ENCODE measurements at places on chromosomes 7 and 10. TPM values are rescaled to one million over a fixed set of nuclear protein-coding genes. Genes with fewer than 3 reads are reported as not detected.

The CFAP69 gene
- 5.0 TPM for total RNA-seq

The PIP gene
- not detected for total RNA-seq

The OR6B1 gene
- not detected for total RNA-seq

The CRYGN gene
- not detected for total RNA-seq

The EN2 gene
- total RNA-seq: under 0.01 TPM

The CYP3A7 gene
- 0.30 TPM for total RNA-seq

The MSS51 gene
- total RNA-seq: 2.7 TPM

The MICU1 gene
- total RNA-seq: 57.9 TPM

The TAS2R5 gene
- 1.2 TPM for total RNA-seq

The HPSE2 gene
- not detected for total RNA-seq

The GPR15LG gene
- total RNA-seq: not detected

The PLEKHS1 gene
- total RNA-seq: not detected

The NANOS1 gene
- 0.23 TPM for total RNA-seq

The FAM25A gene
- not detected for total RNA-seq

The STAMBPL1 gene
- 19.6 TPM for total RNA-seq

The SLC26A5 gene
- not detected for total RNA-seq

The ABCB1 gene
- total RNA-seq: 0.05 TPM

The NYAP1 gene
- total RNA-seq: 0.83 TPM

The HOXA3 gene
- total RNA-seq: 6.8 TPM

The CTAGE15 gene
- not detected for total RNA-seq

The FAM131B gene
- 4.0 TPM for total RNA-seq

The ASIC3 gene
- total RNA-seq: 0.05 TPM

The TMEM209 gene
- total RNA-seq: 9.2 TPM

The CALHM1 gene
- total RNA-seq: not detected

The PCGF5 gene
- 17.5 TPM for total RNA-seq

The CREB5 gene
- 4.5 TPM for total RNA-seq

The NFE2L3 gene
- 72.5 TPM for total RNA-seq

The CALCR gene
- total RNA-seq: not detected

The ADIRF gene
- total RNA-seq: 1.5 TPM

The NPSR1 gene
- total RNA-seq: not detected

The ADAMTS14 gene
- 3.6 TPM for total RNA-seq

The PITX3 gene
- total RNA-seq: not detected

The CNPY1 gene
- not detected for total RNA-seq

The INSYN2A gene
- total RNA-seq: 0.78 TPM

The PTPRE gene
- 9.5 TPM for total RNA-seq

The KAZALD1 gene
- 3.6 TPM for total RNA-seq

The PUS7 gene
- 25.8 TPM for total RNA-seq

The PBLD gene
- 3.9 TPM for total RNA-seq

The OR2F1 gene
- not detected for total RNA-seq

The SMKR1 gene
- total RNA-seq: not detected

The GIMAP2 gene
- under 0.01 TPM for total RNA-seq

The HNRNPF gene
- 219 TPM for total RNA-seq

The TBX20 gene
- 8.6 TPM for total RNA-seq

The TCF7L2 gene
- 2.6 TPM for total RNA-seq

The MBL2 gene
- total RNA-seq: not detected

The VPS50 gene
- 33.5 TPM for total RNA-seq

The ADAM12 gene
- 360 TPM for total RNA-seq

The PAX4 gene
- not detected for total RNA-seq

The CFAP70 gene
- 0.97 TPM for total RNA-seq

The TLL2 gene
- 0.60 TPM for total RNA-seq

The AKR1B1 gene
- 58.2 TPM for total RNA-seq

The ADAP1 gene
- 8.1 TPM for total RNA-seq

The NAT16 gene
- total RNA-seq: not detected

The NUTM2A gene
- total RNA-seq: 0.37 TPM

The LRIT1 gene
- total RNA-seq: not detected

The OPALIN gene
- total RNA-seq: not detected

The SLC35G1 gene
- 3.9 TPM for total RNA-seq

Data from smooth muscle cell of the umbilical artery (primary cell).